CD4-positive, alpha-beta T cell treated with Interleukin-6 for 4 hours (primary cell): ENCODE measurements at places on chromosomes 12 and 14.
A peak's percentile ranks its signal among the peaks of the same experiment; 100 is the strongest.

GRCh38 chr12:83027021-83027723, 340.5 kb downstream of the TMTC2 start:
- DNase-seq = no peak

DNA sequence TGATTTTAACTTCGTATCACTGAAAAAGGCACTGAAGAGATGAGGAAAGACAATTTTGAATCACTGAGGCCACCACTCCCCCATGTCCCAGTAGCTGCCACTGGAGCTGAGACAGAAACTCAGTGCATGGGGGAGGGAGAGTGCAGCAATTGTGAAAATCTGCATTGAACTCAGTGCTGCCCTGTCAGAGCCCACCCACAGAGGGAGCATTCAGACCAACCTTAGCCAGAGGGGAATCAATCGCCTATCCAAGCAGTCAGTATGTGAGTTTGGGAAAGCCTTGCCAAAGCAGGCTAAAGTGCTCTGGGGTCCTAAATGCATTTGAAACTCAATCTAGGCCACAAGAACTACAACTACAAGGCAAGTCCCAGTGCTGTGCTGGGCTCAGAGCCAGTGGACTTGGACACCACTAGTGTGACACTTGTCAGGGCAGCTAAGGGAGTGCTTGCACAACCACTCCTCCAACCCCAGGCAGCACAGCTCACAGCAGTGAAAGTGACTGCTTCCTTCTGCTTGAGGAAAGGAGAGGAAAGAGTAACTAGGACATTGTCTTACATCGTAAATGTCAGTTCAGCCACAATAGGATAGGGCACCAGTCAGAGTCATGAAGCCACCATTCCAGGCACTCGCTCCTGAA, 13.3 kb downstream of the RNASE3 start:
- DNase-seq = no peak

GRCh38 chr14:101409006-101409543, 152.2 kb upstream of the DIO3 start:
- no peak for DNase-seq

- no peak for DNase-seq
Observed at GRCh38 chr12:124783087-124783486, 80.6 kb downstream of the SCARB1 start.

DNA sequence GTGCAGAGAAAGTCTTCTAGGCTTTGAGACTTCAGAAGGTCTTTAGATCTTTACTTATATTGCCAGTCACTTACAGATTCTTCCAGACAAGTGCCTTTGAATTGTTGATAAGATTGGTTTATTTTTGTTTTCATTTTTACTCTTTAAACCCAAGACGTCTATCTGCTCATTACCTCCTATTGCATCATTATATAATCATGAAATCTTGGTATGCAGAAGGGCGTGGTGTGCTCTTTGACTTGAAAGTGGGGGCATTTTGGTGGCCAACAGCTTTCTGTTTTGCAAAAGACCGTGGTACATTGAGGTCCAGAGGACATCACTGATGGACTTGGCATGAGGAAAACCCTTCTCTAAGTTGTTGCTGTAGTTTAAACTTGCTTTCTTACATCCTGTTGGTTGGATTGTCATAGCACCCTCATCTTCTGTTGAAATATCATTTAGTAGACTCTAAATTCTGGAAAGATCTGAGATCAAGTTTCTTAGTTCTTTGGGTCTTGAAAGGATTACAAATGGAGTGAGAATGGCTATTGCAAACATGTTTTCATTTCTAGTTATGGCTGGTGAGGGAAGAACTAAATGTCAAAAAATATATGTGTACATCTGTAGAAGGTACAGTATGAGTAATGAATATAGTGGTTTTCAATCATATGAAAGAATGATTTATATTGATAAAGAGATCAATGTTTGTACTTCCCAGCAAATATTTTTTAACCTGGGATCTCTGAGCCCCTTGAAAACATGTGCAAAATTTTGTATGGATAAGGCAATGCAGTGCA, 441.8 kb downstream of the NRXN3 start:
- DNase-seq = no peak

DNA sequence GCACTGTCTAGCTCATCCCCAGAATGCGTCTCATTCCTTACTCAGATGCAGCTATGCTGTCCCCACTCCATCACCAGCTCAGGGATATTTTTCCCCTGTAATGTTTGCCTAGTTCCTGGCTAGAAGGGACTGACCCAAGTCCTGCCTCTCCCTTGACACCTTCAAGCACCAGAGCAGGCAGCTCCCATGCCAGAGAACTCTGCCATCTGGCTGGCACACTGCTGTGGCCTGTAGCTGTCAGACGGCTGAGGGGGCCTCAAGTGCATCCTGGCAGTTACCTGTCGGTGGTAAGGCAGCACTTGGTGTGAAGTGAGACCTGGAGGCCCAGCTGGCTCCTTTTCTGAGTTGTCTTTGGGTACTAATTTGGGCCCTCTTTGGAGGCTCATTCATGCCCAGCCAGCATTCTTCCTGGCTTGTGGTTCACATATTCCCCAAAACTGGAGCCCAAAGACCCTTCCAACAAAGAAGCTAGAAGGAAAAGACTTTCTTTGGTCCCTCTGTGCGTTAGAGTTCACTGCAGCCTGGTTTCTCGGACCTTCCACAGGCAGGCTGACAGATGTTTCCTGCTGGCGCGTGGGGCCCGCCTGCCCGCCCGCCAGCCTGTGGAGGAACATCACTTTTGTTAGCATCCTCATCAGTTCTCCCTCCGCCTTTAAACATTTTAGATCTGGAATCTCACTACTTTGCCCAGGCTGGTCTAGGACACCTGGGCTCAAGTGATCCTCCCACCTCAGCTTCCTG, 33.0 kb downstream of the RNF34 start:
- no peak for DNase-seq

GRCh38 chr14:54483073-54483745, 5.6 kb downstream of the GMFB start:
- no peak for DNase-seq

DNA sequence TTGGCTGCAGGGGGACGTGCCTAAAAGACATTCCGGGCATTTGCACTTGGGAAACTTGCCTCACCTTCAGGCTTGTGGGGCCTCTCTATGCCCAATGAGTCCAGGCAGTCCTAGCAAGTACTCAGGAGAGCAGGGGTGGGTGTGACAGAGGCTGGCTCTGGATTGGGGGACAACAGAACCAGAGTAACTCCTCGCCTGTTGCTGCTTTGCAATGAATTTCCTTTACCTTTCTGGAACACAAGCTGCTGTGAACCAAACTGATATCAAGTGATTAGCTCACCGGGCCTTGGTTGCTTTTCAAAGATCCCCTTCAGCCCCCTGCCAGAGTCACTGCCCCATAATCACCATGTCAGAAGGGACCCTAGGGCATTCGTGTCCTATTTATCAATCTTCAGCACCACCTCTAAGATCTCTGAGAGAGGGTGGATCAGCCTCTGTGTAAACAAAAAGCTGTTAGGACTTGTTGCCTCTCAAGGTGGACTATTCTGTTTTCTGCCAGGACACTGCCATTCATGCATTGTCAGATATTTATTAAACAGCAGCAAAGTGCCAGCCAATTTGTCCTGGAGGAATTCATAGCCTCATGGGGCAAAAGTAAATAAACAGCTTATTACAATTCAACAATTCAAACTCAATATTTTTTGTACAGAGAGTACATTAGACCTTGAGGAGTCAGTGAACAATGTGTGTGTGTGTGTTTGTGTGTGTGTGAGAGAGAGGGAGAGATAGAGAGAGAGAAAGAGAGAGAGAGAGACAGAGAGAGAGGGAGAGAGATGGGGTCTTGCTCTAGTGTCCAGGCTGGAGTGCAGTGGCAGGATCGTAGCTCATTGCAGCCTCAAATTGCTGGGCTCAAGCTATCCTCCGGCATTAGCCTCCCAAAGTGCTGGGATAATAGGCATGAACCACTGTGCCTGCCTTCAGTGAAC, 11.3 kb downstream of the NFATC4 start:
- DNase-seq = no peak

- no peak for DNase-seq
Observed at GRCh38 chr14:54647378-54647777, 80.5 kb downstream of the SAMD4A start.

DNA sequence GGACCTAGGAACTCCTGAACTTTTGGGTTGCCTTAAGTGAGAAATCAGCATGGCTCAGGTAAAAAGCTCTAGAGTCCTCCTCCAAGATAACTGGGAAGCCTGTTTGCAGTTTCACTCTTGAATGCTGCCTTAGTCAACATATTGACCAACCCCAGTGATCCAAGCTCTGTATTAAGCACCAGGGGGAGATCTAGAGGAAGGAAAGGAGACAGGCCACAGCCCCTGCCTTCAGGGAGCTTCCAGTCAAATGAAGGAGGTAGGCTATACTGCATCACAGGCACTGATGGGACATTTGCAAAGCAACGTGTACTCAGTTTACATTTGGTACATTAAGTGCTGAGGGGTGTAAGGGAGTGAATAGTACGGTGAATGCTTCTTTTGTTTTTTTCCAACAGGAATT, 1.2 kb upstream of the CSAD start:
- no peak for DNase-seq

DNA sequence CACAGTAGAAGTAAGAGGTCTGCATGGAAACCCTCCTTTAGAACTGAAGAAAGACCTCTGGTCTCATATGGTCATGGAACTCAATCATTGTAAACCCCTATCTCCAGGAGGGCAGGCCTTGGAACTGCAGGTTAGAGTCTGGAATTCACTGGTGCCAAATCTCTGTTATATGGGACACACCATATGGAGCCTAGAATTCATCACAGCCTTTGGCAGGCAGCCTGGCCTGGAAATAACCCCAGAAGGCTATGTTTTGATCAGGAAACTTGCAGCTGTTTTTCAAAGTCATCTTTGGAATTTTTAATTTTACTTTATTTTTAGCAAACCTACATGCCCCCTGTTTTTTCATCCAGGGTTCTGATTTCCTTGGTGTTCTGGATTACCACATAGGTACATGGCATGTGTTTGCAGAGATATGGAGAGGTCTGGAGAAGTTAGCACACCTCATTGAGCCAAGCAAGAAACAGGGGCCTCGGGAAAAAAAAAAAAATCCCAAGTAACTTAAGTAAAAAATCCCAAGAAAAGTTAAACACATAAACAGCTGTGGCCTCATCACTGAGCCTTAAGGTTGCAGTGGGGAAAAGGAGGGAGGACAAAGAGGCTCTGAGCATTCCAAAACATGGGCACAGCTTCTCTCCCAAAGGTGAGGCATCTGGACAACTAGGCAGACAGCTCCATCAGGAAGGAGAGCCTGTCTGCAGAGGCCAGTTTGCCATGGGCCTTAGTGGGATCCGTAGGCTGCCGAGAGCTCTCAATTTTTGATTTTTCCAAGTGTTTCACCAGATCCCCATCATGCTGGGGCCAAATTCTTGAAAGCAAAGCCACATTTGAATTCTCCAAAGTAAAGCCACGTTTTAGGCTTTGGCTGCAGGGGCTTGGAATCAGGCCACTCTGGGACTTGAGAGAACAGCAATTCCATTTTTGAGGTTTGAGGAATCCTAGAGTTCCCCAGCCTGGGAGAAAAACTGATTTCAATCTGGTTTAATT, 339.6 kb upstream of the TBX3 start:
- DNase-seq = no peak

GRCh38 chr12:54005531-54005852, 3.3 kb upstream of the HOXC8 start:
- DNase-seq = no peak

GRCh38 chr14:99325591-99325990, 53.6 kb upstream of the BCL11B start:
- no peak for DNase-seq

DNA sequence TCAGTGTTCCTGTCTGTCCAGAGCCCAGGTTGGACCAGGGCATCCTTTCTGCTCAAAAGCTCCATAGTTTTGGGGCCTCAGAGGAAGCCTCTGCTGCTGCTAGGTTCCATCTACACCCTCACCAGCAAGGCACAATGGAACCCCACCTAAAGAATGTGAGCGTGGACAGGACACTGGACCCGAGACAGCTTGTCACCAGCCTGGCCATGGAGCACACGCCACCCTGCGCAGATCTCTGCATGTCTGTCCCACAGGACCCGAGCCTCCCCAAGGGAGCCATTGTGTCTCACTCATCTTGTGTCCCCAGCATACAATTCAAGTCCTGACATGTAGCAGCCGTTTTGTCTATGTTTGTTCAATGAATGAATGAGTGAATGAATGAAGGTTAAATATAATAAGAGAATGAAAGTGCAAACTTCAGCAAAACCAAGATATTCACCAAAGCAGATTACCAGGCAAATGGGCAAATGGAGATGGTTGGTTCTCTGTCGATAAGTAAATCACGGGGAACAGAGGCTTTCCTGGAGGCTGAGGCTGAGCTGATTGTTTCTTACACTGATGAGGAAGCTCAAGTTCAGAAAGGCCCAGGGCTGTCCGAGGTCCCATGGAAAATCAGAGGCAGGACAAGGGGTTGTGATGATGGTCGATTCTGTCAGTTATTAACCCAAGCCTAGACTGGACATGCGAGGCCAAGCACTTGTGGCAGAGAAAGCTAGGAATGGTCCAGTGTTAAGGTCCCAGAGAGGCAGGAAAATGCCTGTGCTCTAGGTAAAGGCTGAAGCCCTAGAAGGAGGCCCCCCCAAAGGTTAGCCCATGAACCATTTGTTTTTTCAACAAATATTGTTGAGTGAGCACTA, 27.0 kb downstream of the SERPINA3 start:
- no peak for DNase-seq

DNA sequence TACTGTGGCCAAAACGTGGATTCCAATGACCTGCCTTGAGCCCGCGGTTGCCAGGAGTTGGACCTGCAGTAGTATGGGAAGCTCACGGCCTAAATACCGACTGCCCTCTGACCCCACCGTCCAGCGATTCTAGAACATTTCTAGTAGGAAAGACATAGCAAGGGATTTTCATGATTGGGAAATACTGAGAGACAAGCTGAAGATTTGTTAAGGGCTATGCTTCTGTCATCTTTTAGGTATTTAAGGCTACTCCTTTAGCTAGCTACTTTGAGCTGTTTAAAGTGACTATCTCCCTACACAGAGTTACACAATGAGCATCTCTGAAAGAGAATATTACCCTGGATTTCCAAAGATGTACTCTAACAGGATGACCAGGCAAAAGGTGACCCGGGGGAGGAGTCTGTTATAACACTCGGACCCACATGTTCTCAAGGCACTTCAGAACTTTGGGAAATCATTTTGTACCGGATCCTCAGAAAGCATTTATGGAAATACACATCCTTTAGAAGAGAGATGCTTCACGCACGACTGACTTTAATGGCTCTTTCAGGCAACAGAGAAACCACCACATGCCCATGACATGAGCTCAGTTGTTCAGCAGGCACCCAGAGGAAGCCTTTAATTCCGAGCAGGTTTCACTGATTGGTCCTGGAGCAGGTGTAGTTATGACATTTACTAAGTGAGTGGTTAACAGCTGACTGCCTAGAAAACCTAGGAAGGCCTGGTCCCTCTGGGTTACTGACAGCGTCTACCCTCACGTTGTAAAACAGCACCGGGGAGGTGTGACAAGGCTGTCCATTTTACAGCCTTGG, 4.2 kb downstream of the BAG5 start:
- no peak for DNase-seq

GRCh38 chr12:9674226-9674590, 4.7 kb downstream of the CLEC2D start:
- DNase-seq = peak; percentile 57
